ENCODE measurements at places on chromosomes 2 and 18.

- H3K4me1 ChIP-seq: no peaks in the 10 kb centered on the region
- no peak for DNase-seq
- no peaks in the 10 kb centered on the region for H3K27me3 ChIP-seq
- no peak overlapping the region for H3K27ac ChIP-seq
Observed at GRCh38 chr2:201758234-201758633, 22.5 kb downstream of the ALS2 start.

DNA sequence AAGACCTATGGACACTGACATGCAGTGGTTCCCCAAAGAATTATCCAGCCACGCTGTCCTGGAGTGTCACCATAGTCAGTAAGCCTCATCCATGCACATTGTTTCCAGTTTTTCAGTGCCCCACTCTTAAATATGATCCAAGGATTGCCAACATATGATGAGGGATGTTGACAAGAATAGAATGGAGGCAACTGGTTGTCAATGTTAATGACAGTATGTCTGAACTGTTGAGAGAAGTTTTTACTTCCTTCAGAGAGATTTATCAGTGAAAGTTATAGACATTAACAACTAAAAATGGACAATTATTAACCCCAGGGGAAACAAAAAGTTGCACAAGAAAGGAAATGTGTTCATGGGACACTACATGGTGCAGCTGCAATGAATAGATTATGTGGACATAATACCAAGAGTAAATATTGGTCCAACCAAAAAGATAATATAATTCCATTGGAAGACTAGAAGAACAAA lies 69.9 kb downstream of the CYP26B1 start:
- H3K36me3 ChIP-seq: no peaks in the 10 kb centered on the region
- no peak for DNase-seq

- DNase-seq: no peak
- no peaks in the 10 kb centered on the region for H3K36me3 ChIP-seq
- H3K27me3 ChIP-seq: no peaks in the 10 kb centered on the region
- no peak overlapping the region for H3K4me3 ChIP-seq
- no peak overlapping the region for H3K27ac ChIP-seq
Observed at GRCh38 chr18:31203096-31203793, 40.6 kb upstream of the DSC1 start.

- H3K4me3 ChIP-seq: peak overlapping the region; percentile 94
- peak overlapping the region; percentile 100 for H3K27ac ChIP-seq
- no peaks in the 10 kb centered on the region for H3K27me3 ChIP-seq
- DNase-seq: peak; percentile 75
- peaks cover 4% of the 10 kb centered on the region for H3K4me1 ChIP-seq
Observed at GRCh38 chr2:156331572-156332283, 793 bp downstream of the NR4A2 start.

DNA sequence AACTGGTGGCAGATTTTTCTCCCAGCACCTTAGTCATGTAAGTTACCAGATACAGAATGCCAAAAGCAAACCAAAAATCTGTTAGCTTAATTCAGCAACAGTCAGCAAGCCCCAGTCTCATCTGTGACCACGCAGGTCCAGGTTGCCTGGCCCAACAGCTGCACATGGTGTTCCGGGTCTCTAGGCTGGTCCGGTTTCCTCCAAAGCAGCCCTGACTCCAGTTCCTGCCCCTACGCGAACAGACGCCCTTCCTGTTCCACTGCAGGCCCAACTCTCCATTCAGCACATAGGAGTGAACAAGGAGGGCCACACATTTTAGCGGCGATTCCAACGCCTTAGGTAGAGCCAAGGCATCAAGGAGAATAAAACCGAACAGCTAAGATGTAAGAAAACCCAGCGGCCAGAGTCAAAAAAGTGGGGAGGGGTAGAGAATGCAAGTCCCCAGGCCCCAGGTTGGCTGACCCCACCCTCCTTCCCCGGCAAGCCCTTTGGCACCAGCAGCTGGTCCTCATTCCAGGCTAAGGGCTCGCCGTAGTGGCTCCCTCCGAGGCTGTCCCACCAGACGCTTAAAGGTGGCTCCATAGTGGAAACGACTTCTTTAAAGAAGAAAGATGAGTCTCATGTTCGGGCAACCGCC lies 1.5 kb downstream of the STK25 start:
- H3K4me1 ChIP-seq: peaks cover 27% of the 10 kb centered on the region
- H3K27ac ChIP-seq: no peak overlapping the region
- peak overlapping the region; percentile 83 for H3K4me3 ChIP-seq
- DNase-seq: no peak
- H3K27me3 ChIP-seq: no peaks in the 10 kb centered on the region

DNA sequence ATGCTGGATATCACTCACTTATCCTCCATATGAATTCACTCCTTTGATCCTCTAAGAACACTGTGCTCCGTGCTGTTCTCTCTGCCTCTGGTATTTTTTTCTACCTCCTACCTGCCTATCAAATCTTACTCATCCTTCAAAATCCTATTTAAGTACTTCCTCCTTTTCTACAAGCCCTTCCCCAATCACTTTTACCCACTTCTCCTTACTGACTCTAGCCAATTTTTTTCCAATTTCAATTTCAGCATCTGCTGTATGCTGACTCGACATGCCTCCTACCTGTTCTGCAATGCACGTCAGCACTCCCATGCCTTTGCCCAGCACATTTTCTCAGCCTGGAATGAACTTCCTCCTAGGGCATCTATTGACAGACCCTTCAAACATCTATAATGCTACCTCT lies 37.3 kb upstream of the LNPK start:
- no peak overlapping the region for H3K27ac ChIP-seq
- no peaks in the 10 kb centered on the region for H3K4me1 ChIP-seq
- no peak overlapping the region for H3K4me3 ChIP-seq
- DNase-seq: no peak
- H3K27me3 ChIP-seq: no peaks in the 10 kb centered on the region

DNA sequence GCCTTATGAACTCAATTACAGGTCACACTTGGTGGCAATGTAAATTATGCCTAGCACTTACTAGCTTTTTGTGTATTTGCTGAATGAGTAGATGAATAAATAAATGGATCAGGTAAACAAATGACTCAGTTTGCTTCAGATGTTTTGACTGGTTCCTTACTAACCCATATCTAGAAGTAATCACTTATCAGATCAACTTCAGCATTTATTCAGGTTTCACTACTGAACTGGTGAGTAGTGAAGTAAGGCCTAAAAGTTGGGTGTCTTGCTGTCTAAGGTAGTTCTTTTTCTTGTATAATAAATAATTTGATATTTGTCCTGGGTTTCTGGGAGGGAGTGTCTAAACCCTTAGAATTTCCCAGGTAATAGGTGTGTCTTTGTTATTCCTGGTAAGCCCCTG lies 205.0 kb downstream of the UXS1 start:
- H3K4me1 ChIP-seq: no peaks in the 10 kb centered on the region
- no peak for DNase-seq
- no peak overlapping the region for H3K27ac ChIP-seq
- no peaks in the 10 kb centered on the region for H3K27me3 ChIP-seq
- no peak overlapping the region for H3K4me3 ChIP-seq

DNA sequence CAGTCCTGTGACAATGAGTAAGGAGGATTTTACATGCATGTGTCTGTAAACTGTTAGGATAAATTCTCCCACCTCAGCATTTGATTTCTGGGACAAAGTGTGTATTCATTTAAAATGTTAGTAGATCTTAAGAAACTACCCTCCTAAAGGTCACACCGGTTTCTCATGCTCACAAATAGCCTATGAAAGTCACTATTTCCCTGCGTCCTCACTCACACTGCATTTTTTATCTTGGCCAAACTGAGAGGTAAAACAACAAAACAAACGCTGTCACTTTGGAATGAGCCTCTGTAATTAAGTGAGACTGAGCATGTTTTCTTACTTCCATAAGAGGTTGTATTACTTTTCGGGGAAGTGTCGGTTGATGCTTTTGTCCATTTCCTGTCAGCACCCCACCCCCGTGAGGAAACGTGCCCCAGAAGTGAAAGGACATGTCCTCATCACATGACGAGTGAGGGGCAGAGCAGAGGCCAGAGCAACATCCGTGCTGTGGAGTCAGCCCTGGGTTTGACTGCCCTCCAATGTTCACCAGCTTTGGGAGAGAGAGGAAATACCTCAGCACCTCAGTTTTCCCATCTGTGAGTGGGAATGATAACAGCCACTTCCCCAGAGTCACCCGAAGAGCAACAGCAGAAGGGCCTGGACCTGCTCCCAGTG lies 3.1 kb downstream of the GYPC start:
- H3K4me1 ChIP-seq: peaks cover 80% of the 10 kb centered on the region
- no peak overlapping the region for H3K4me3 ChIP-seq
- peak; percentile 45 for DNase-seq
- no peaks in the 10 kb centered on the region for H3K27me3 ChIP-seq

DNA sequence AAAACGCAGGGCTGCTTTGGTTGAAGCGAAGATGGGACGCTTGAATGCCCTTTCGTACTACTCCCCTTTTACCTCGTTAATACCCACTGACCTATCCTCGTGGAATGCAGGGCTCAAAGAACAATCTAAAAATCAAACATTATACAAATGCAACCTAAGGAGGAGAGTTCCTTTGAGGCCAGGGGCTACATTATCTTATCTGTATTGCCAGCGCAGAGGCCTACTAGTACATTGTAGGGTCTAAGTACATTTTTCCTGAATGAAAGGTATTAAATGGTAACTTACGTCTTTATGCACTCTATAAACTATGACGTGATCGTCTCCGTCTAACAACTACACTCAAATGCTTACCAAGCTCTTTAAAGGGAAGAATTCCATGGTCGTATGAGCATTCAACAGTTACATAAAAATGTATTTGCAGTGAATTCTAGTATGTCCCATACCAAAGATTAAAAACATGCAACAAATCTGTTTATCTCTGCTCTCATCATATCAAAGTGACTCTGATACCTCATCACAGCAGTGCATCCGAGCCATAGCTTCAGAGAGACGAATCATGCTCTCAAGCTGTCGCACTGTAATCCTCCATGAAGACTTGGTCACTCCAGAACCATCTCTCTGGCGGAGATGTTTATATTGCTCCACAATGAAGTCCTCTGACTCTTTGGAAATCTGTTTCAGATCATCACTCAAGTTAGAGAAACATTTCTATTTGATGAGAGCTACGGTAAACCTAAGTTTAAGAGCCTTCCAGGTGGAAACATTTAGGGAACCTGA lies 14.1 kb upstream of the LCT start:
- no peak for DNase-seq
- peaks cover 95% of the 10 kb centered on the region for H3K36me3 ChIP-seq
- H3K27ac ChIP-seq: no peak overlapping the region
- no peaks in the 10 kb centered on the region for H3K27me3 ChIP-seq

- H3K4me3 ChIP-seq: no peak overlapping the region
- no peak overlapping the region for H3K27ac ChIP-seq
- no peaks in the 10 kb centered on the region for H3K27me3 ChIP-seq
- no peak for DNase-seq
Observed at GRCh38 chr18:44957461-44957860, 276.8 kb downstream of the SETBP1 start.

DNA sequence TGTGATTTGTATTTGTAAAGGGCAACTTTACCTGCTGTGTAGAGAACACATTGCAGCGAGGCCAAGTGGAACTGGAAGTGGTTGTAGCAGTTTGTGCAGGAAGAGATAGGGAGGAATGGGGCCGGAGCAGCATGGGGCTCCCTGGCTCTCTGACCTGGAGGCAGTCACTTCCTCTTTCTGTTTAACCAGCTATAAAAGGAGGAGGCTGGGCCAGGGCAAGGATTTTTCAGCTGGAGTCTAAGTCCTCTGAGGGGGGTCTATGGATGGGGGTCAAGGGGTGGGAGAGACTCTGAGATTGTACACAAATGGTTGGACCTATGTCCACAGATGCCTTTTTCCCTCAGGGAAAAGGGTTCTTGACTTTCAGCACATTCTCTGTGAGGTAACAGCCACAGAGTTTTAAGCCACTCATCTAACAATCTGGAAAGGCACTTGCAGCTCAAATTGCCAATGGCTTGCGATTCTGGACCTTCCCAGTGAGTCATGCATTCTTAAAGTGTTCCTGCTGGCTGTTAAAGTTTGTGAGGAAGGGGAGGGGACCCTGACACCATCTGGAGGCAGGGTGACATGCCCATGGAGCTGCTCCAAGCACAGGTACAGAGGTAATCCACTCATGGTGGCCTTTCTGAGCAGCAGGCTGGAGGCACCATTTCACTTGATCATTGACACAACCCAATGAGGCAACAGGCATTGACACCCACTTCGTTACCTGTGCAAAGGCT lies 347.0 kb downstream of the CYRIA start:
- H3K4me3 ChIP-seq: no peak overlapping the region
- no peaks in the 10 kb centered on the region for H3K36me3 ChIP-seq
- DNase-seq: no peak
- H3K4me1 ChIP-seq: no peaks in the 10 kb centered on the region

- peaks cover 11% of the 10 kb centered on the region for H3K36me3 ChIP-seq
- peaks cover 3% of the 10 kb centered on the region for H3K4me1 ChIP-seq
- no peak overlapping the region for H3K4me3 ChIP-seq
- no peak for DNase-seq
Observed at GRCh38 chr2:236008006-236008405, 160.2 kb downstream of the GBX2 start.

DNA sequence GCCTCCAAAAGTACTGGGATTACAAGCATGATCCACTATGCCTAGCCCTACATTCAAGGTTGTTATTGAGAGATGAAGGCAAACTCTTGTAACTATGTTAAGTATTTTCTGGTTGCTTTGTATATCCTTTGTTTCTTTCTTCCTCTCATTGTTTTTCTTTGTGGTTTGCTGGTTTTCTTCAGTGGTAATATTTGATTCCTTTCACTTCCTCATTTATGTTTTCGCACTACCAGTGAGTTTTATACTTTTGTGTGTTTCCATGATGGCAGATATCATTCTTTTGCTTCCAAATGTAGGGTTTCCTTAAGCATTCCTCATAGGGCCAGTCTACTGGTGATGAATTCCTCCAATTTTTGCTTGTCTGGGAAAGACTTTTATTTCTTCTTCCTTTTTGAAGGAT lies 90.2 kb downstream of the NCK2 start:
- H3K36me3 ChIP-seq: no peaks in the 10 kb centered on the region
- no peaks in the 10 kb centered on the region for H3K27me3 ChIP-seq
- H3K4me3 ChIP-seq: no peak overlapping the region
- DNase-seq: no peak

DNA sequence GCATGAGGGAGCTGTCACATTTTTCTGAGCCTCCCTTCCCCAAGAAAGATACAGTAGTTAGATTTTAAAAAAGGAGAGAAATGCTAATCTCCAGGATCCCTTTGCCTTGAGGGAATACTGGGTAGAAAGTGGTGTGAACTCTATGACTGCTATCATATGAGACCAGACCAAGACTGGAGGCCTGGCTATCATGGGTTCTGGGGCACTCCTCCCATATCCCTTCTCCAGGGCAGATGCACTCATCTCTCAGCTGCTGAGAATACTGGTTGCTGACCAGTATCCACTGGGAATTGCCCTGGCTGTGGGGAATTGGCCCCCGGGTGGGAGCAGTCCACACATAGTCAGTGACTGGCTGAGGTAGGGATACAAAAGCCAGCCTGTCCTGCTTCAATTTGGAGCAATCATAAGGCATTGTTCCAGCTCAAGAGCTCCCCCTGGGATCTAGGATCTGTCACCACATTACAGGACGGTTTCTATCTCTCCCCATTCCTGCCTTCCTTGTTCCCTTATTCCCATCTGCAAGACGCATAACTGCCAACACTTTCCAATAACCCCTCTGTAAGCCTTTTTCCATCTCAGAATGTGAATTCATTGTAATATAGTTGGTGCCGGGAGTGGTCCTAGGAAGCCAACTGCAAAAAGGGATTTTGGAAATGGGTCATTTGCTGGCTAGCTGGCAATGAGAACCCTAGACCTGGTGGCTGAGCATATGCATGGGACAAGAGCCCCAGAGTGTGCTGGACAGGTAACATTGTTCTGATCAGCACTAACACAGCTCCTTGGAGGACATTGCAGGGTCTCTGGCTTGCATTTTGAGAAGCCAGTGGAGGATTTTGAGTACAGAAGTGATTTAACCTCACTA lies 35.4 kb upstream of the REEP1 start:
- H3K4me3 ChIP-seq: no peak overlapping the region
- H3K4me1 ChIP-seq: no peaks in the 10 kb centered on the region
- H3K27ac ChIP-seq: no peak overlapping the region
- no peaks in the 10 kb centered on the region for H3K27me3 ChIP-seq
